ENCODE measurements at places on chromosomes 1 and 21.
A peak's percentile ranks its signal among the peaks of the same experiment; 100 is the strongest.

DNA sequence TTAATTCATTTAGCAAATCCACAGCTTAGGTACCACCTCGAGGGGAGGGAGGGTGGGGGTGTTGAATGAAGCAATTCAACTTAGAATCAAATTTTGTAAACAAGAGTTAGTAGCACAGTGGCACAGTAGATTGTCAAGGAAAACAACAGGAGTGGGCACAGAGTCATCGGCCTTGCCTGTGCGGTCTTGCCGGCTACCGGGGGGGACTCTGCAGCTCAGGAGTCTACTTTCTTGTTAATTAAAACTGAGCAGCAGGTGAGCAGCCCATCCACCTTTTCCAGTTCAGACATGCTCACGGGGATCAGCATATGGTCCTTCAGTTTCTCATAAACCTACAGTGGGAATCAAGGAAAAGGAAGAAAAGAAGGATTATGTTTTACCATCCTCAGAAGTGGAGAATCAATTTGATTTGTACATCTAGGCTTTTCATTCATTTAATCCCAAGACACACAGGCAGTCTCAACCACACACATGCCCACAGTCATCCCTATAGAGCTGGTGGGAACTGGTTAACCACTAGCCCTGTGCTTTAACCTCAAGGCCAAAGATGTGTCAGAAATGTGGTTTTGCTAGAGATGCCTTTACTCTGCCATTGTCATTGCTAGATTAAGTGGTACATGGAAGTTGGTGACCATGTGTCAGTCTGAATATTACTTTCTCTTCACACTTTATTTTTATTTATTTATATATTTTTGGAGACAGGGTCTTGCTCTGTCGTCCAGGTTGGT is 45.0 kb upstream of the BCL10 start:
- no peak for DNase-seq

- no peak for DNase-seq
Measured at GRCh38 chr21:33268737-33269441, 2.7 kb downstream of the IL10RB start.

DNA sequence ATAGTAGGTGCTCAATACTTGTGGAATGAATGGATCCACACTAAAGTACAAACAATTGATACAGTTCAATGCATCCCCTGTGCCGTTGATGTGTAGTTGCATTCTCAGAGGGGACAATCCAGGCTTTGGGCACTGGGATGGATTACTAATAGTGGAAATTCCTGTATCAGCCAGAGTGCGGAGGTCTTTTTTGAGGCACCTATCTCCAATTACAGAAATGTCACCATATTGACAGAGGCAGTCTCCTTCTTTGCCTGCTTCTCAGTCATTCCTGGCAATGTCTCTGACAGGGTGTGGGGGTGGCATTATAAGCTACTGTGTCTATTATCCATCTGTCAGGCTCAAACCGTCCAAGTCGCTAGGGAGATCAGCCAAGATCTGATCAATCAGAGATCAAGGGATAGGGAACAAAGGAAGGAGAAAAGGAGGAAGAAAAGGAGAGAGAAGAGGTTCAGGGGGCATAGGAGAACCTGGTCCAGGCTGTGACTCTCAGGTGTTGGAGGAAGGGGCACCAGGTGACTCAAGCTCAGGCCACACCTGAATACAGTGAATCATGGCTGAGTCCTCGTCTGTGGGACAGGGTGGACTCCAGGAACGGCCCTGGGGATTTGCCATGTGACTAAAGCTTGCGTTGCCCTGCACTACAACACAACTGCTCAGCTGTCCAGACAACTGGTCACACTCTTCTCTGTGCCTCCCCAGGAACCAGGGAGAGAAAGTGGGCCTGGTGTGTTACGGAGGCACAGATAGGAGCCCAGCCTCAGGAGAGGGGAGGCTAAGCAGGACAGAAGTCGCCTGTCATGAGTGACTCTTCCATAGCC is 3.4 kb upstream of the LAMB3 start:
- DNase-seq: no peak

DNA sequence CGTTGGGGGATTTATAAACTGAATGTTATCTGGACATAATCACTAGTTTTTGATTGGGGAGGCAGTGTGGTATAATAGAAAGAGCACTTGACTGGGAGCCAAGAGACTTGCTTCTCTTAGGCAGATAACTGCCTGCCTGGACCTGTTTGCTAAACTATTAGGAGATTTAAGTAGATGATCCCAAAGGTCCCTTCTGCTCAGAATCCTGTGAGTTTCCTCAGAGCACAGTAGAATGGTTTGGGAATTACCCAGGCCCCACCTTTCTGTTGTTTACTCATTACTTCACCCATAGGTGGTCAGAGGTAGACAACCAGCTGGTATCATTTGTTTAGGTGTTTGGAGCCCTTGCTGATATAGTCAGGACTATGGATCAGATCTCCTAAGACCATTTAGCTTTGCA is 10.3 kb upstream of the PODN start:
- no peak for DNase-seq

DNA sequence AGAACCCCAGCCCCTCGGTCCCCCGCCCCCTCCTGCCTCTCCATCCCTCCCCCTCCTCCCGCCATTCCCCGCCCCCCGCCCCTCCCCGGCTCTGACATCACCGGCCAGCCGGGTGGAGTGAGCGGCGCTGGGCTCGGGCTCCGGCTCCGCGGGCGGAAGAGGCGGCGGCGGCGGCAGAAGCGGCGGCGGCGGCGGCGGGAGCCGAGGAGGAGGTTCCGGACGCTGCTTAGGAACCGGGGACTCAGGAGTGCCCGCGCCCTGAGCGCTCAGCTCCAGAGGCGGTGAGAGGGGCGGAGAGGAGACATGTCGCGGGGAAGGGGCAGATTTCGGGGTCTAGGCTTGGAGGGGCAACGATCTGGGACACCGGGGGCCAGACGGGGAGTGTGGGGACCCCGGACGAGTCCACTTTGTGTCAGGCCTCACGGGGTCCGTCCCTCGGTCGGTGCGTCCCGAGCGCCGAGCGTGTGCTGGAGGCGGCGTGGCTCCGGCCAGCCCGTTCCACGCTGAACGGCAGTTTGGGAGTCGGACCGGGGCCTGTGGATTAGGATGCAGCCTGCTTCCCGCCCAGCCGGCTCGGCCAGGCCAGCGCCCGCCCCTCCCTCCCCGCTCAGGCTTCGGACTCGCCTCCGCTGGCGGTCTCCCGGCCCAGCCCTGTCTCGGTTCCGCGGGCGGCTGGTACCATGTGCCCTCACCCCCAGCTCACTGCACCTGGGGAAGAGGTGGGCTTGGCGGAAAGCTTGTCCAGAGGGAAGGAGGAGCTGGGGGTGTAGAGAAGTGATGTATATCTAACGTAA is at the start of gene PEA15:
Gene PEA15, plus strand, starts transcription at position 143 of the 794 bp plus-strand sequence. CDS start 6,161 bp downstream, outside the sequence.
- DNase-seq: no peak

DNA sequence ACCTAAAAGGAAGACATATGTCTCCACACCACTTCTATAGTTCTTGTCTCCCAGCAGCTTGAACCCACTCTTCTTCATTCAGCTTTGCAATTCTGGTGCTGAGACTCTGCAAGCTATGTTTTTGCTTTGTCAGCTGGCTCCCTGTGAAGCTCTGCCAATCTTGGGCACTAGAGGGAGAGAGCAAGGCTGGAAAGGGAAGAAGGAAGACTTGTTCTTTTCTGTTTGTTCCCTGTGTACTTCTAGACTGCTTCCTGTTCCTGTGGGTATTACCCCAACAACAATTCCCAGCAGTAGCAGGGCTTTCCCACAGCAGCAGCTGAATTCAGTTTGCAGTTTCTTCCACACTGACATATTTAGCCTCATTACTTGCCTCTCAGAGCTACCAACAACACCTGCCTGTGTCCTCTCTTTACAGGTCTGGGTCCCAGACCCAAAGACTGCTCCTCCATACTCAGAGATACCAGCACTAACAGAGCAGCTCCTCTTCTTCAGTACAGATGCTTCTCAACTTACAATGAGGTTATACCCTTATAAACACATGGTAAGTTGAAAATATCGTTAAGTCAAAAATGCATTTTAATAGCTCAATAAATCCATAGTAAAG is 275.2 kb upstream of the NEGR1 start:
- no peak for DNase-seq

- DNase-seq: peak; percentile 65
Measured at GRCh38 chr1:52139817-52140540, 1.9 kb upstream of the ZFYVE9 start.

Data from epithelial cell of proximal tubule (primary cell).